ENCODE measurements at places on chromosomes 11 and 22. TPM values are rescaled to one million over a fixed set of nuclear protein-coding genes. Genes with fewer than 3 reads are reported as not detected.

DNA sequence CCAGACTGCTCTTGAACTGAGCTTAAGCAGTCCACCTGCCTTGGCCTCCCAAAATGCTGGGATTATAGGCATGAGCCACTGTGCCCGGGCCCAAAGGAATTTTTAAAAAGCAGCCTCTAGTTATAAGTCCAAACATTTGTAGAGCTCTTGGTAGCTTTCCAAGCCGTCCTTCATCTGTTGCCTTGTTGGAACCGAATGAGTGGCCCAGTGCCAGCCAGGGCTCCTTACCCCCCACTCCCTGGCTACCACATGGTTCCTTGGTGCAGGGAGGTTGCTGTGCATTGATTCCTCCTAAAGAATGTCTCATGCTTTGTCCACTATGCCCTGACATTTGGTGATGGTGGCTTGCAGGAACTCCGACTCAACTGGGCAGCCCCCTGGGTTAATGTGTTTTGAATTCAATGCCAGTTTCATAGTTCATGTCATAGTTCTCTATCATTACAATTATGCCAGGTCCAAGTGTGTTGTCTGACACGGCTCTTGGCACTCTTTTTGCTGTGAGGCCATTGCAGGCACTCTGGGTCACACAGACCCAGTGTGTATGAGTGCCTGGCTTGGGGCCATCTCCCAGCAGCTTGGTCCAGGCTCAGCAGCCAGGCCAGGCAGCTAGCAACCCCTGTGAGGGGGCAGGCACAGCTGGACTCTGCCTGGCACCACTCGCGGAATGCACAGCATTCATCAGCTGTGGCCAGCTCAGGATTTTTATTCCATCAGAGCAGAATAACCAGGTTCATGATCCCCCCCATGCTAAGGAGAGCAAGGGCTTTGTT lies 13.3 kb upstream of the MICALL1 start:
- no peak for DNase-seq

Gene ZDHHC8
- 37.1 TPM for total RNA-seq

GRCh38 chr22:22463855-22464540 lies 44.5 kb downstream of the ZNF280B start:
- no peak for DNase-seq

- no peak for DNase-seq
Observed at GRCh38 chr11:34427186-34427805, 11.4 kb upstream of the CAT start.

DNA sequence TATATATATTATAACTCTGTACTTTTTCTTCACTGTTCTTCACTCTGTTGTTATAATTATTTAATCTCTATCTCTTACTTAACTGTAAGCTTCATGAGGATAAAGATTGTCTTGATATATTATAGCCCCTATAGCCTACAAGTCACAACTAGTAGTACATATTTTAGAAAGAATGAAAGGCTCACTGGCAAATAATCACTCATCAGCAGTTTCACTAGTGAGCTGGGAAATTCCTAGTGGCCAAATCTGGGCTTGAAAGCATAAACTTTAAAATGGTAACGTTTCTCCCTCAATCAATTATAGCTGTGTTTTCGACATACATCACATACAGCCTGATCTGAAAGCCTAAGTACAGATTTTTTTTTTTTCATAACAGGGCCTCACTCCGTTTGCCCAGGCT lies 42.5 kb downstream of the CTSC start:
- DNase-seq = no peak

Gene REXO2
- 125 TPM for total RNA-seq

GRCh38 chr11:92907671-92908070 lies 61.8 kb upstream of the MTNR1B start:
- no peak for DNase-seq

- DNase-seq = no peak
Observed at GRCh38 chr22:49108636-49109315, 718.9 kb downstream of the BRD1 start.

- DNase-seq = no peak
Observed at GRCh38 chr22:37370306-37370979, 56.8 kb downstream of the ELFN2 start.

DNA sequence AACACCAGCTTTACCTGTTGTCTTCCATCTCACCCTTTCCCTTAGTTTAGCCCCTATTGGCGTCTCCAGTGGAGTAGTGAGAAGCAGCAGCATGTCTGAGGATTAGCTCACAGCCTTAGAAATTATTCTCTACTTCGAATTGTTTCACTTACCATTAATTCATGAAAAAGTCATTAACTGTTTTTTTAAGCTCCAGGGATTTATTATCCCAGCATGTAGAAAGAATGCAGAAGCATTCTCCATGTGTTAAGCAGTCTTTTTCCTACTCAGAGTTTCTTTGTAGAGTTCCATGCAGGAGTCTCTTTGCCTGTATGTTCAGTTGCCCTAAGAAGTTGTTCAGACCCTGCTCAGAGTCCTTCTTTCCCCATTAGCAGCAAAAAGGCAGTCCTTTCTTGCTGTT lies 137.9 kb upstream of the RASSF10 start:
- no peak for DNase-seq

- no peak for DNase-seq
Observed at GRCh38 chr11:81673001-81673400, 1060.7 kb downstream of the FAM181B start.

Gene PGA5
- total RNA-seq = not detected

DNA sequence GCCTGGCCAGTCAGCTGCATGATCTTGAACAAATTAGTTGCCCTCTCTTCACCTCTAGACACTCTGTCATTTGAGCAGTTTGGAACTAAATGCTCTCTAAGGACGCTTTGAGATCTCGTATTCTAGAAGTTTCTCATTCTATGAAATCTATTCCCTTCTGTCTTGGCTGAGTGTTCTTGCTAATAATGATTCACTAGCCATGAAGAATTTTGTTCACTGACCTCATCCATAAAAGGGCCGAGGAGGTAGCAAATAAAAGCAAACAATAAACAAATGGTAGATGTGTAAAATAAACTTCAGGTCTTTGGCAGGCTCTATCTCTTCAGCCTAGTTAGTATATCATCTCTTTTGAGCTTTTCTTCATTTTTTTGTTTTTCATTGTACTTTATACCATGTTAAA lies 76.6 kb downstream of the USP35 start:
- DNase-seq = no peak

DNA sequence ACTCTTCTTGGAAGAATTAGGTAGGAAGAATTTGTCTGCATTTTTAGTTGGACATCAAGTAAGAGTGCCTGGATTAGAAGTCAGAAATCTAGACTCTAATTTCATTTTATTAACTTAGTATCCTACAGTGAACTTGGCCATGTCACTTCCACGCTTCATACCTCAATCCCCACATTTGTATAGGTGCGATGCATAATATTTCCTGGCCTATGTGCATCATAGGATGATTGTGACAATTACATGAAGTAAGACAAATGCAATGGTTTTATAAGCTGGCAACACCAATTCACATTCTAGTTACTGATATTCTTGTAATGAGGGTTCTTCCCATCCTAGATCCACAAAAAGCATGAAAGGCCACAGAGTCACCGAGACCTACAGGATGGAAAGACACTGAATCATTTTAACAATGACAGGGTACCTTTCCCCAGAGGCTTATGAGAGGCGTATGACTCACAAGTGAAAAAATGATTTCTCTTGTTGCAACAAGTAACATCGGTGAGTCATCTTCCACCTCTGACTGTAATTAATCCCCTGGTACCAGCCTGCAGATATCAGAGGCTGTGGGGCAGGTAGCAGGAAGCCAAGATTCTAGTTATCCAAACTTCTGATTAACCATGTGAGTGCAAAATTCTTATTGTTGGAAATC lies 56.0 kb upstream of the OR5AK2 start:
- DNase-seq = no peak

DNA sequence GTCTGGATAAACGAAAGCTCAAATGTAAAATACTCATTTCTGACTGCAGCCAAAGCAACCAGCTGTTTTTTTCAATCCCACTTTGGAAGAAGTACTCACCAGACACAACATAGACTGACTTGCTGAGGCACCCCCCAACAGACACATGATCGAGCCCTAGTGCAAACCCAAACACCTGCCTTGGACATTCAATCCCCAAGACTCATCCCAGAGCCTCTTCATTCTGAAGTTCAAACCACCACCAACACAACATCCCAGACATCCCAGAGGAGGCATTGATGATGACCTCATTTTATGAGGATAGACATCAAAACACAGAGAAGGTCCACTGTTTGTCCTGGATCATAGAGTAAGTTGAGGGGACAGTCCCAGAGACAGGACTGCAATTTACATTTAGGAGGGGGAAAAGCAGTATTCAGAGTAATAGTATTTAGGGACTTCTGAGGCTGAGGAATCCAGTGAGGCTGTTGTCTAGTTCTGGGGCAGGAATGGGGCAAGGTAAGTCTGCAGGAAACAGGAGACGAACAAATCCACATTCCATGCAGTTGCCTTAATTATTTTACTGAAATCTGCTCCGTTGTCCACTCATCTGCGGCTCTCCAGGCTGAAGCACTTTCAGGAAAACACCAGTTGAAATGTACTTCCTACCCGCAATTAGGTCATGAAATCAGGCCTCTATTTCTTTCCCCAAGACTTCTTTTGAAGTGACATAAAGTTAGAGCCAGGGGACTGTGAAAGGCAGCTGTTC lies 54.8 kb downstream of the CLPB start:
- DNase-seq = no peak

All from suprapubic skin (tissue), 4 donors.